ENCODE measurements at places on chromosomes 6 and 20.

- DNase-seq, result no peak
These were observed 212.3 kb downstream of the RPS12 start for GRCh38 chr6:133026705-133027104.

DNA sequence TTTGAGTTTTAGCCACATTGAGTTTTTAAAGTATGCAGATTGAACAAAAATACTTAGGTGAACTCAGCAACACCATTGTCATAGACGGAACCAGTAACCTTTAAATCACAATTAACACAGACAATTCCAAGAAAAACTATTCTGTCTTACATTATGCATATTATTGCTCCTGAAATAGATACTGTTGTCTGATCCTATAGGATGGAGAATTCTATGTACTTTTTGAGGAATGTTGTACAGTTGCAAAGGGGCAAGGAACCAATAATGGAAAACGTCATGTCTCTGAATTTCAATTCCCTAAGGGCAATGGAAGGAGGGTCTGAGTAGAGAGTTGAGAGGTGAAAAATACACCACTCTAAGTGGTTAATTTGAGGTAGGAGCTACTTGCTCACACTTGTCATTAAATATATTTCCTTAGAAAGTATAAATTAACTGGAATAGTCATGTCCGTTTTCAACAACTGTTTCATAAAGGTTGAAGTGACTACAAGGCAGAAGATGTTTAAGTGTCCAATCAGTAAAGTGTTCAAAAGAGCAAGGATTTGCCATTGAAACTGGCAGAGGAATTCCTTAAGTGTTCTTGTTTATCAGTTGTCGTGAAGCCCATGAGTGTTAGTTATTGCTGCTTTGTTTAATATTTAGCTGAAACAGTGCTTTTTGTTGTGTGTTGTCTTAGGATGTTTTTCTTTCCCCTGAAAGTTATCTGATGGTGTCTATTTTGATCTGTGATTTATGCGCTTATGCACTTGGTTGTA, 1.3 kb downstream of the NKAIN2 start:
- no peak for DNase-seq

- DNase-seq, result no peak
These were observed 30.8 kb downstream of the BPIFB4 start for GRCh38 chr20:33110147-33110825.

GRCh38 chr6:144896871-144897270, 611.7 kb downstream of the UTRN start:
- DNase-seq, result no peak

- no peak for DNase-seq
These were observed 87.8 kb downstream of the BMP7 start for GRCh38 chr20:57178582-57179111.

- no peak for DNase-seq
These were observed 37.3 kb upstream of the TOP1 start for GRCh38 chr20:40991181-40991889.

GRCh38 chr20:2234598-2235191, 61.1 kb upstream of the TGM3 start:
- no peak for DNase-seq

DNA sequence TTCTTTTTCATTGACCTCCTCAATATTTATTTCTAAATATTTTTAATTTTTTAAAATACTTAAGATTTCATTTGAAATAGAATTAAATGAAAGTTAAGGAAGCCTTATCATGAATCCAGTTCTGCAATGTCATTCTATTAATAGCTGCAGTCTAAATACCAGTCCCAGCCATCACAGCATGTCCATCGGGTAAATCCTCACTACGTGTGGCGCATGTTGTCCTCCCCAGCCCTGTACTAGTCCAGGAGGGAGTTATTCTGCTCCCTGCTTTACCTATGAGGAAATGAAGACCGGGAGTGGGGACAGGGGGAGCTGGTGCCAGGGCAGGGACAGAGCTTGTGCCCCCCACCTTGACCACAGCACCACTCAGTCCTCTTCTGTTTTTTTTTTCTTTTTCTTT, 125.1 kb upstream of the QKI start:
- no peak for DNase-seq

DNA sequence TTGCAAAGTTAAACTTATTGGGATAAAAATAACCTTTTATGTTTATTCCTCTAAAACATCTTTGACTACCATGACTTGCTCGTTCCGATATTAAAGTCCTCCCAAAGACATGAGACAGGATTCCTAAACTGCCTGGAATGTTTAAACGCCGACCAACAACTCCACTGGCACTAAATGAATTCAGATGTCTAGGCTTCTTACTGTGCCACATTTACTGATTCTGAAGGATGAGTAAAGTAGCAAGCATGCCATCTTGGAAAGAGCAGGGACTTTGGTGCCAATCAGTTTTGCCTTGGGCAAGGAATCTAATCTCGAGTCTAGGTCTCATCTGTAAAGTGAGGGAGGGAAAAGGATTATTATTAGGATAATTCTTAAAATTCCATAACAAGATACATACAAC, 25.3 kb downstream of the MBOAT1 start:
- DNase-seq, result no peak

- DNase-seq, result no peak
These were observed 1.4 kb downstream of the BHLHE23 start for GRCh38 chr20:63005365-63005861.

GRCh38 chr6:137970368-137970767, 103.3 kb downstream of the TNFAIP3 start:
- no peak for DNase-seq

- no peak for DNase-seq
These were observed 7.2 kb downstream of the SNX21 start for GRCh38 chr20:45840700-45841198.

GRCh38 chr6:157096522-157096921, 226.8 kb downstream of the TMEM242 start:
- DNase-seq, result no peak

GRCh38 chr6:133644892-133645619, 243.9 kb upstream of the TCF21 start:
- no peak for DNase-seq

- DNase-seq, result no peak
These were observed 39.6 kb downstream of the TPD52L1 start for GRCh38 chr6:125193208-125193607.

- no peak for DNase-seq
These were observed 235 bp downstream of the MAP7 start for GRCh38 chr6:136550045-136550329.

GRCh38 chr6:134134654-134135053, 82.2 kb upstream of the SLC2A12 start:
- no peak for DNase-seq

DNA sequence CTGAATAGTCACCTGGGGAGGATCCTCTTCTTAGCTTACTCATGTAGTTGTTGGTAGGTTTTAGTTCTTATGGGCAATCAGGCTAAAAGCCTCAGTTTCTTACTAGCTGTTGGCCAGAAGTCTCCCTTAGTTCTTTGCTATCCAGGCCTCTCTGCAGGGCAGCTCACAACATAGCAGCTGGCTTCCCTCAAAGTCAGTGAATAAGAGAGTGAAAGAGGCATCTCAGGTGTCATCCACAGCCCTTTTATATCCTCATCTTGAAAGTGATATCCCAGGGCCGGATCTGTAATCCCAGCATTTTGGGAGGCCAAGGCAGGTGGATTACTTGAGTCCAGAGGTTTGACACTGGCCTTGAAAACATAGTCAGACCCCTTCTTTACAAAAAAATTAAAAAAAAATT, 42.1 kb upstream of the FOXA2 start:
- DNase-seq, result no peak

DNA sequence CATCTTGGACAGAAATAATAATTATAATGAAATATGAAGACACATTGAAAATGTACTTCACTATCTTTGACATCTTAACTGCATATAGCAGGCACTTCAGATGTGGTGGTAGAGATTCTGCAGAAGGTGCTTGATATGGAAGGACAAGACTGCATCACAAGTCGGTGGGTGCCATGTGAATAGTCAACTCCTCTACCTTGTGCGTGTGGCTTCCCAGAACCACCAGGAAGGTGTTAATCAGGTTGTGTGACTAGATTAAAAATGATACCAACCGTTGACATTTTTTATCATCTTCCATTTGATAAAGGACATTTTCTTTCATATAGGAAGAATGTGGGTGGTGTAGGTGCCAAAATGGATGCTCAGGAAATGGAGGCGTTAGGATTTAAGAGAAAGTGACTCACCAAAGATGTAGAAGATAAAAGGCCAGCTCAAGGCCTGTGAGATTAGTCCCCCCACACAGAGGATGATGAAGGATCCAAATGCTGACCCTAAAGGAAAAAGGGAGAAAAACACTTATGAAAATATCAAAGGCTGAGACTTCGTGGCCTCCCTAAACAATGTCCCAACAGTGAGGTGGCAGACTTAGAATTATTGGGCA, 12.3 kb downstream of the SLC17A2 start:
- no peak for DNase-seq

DNA sequence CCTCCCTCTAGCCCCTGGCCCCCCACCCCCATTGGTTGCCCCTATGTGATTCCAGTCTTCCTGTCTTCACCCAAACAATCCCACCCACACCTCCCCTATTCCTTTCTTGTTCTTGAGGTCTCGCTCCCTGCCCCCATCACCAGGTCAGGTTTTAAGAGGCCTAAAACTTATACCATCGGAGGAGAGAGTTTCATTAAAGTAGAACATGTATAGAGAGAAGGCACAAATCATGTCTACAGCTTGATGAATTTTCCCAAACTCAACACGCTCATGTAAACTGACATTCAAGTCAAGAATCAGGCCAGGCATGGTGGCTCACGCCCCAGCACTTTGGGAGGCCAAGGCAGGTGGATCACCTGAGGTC, 44.5 kb downstream of the TGM2 start:
- DNase-seq, result no peak

GRCh38 chr6:4358414-4359107, 223.2 kb upstream of the ECI2 start:
- no peak for DNase-seq

- DNase-seq, result no peak
These were observed 26.0 kb upstream of the CCND3 start for GRCh38 chr6:41967312-41968287.

DNA sequence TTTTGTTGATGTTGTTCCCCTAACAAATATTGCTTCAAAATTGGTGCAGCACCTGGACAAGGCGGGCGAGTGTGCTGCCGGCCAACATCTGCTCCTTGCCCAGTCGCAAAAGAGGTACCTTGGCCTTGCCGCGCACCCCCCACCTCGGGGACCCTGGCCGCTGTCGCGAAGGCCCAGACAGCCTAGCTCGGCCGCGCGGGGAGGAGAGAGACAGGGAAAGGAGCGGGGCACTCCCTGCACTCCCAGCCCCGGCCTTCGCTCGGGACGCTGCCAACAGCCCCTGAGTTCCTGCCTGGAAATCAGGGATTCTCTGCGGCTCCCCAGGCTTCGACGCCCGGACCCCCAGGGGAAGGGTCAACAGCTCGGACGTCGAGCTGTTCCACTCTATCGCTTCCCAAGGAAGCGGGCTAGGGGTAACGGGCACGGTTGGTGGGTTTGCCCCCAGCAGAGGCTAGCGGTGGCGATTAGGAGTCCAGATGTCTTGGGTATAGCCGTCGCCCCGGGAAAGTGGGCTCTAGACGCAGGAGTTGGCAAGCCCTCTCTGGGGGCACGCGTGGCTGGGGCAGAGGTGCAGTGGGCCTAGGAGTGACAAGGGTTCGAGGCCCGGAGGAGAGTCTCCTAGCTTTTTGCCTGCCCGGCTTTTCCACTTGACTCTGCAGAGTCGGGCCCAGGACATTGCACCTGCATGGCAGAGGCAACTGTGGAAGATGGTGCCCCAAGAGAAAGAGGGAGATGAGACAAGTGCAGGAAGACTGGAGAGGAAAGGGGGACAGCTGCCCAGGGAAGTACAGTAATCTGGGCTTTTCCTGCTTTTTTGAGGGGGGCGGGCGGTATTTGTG, 8.2 kb downstream of the POU3F2 start:
- DNase-seq, result no peak

DNA sequence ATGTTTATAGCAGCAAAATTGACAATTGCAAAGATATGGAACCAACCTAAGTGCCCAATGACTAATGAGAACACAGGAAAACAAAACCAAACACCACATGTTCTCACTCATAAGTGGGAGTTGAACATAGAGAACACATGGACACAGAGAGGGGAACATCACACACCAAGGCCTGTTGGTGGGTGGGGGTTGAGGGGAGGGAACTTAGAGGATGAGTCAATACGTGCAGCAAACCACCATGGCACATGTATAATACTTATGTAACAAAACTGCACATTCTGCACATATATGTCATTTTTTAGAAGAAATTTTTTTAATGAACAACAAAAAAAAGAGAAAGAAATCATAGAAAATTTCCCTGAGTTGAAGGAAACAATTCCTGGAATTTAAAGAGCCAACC, 3.9 kb downstream of the EPM2A start:
- DNase-seq, result no peak

DNA sequence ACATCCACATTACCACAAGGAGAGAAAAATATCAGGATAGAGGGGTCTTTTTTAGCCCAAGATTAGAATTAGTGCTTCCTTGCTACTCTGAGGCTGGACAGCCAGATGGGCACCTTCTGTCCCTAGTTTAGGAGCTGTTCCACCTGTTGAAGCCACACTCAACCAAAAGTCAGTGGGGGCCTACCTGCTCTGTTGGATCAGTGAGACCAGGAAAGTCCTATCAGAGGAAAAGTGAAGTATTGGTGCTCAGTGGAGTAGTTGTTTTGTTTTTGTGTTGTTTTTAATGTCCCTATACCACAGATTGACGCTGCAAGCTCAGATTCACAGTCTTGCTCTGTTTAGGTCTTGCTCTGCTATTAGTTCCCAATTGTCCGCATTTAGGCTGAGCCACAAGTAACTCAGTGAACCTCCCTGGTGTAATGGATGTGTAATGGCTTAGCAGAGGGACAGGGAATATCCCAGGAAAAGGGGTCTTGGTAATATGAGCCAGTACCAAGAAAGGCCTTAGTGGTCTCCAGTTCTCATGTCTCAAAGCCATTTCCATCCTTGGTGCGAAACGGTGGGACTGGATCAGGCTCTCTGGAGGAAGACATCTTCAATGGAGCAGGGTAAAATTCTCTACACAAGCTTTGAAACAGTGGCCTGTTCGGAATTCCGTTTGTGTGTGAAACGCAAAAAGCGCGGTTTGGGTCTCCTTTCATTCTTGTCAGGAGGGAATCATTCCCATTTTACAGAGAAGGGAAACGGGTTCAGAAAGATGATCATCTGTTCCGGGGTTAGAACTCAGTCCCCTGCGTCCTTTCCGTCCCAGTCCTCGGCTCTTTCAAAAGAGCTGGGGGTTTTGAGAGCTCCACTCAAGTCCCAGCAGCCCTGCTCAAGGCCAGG, 631 bp upstream of the PABPC1L start:
- DNase-seq, result no peak

DNA sequence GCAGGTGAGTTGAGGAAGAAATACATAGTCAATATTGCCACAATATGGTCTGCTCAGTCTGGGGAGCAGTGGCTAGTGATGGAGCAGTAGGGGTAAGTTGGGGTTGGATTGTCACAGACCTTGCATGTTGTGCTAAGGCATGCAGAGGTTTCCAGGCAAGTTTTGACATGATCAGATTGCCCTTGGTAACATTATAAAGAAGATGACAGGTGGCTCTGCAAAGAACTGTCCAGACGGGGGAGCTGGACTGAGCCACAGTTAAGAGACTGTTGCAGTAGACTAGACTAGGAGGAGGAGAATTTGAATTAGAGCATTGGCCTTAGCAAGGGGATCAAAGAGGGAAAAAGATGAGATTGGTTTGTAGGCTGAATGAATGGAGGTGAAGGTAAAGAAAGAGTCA, 23.4 kb downstream of the ATRN start:
- no peak for DNase-seq

Measured in activated CD4-positive, alpha-beta T cell treated with anti-CD3 and anti-CD28 coated beads, Interleukin-2, amount 50 U/mL, for 1 hour (primary cell).